ENCODE measurements at places on chromosomes 2 and 18.

DNA sequence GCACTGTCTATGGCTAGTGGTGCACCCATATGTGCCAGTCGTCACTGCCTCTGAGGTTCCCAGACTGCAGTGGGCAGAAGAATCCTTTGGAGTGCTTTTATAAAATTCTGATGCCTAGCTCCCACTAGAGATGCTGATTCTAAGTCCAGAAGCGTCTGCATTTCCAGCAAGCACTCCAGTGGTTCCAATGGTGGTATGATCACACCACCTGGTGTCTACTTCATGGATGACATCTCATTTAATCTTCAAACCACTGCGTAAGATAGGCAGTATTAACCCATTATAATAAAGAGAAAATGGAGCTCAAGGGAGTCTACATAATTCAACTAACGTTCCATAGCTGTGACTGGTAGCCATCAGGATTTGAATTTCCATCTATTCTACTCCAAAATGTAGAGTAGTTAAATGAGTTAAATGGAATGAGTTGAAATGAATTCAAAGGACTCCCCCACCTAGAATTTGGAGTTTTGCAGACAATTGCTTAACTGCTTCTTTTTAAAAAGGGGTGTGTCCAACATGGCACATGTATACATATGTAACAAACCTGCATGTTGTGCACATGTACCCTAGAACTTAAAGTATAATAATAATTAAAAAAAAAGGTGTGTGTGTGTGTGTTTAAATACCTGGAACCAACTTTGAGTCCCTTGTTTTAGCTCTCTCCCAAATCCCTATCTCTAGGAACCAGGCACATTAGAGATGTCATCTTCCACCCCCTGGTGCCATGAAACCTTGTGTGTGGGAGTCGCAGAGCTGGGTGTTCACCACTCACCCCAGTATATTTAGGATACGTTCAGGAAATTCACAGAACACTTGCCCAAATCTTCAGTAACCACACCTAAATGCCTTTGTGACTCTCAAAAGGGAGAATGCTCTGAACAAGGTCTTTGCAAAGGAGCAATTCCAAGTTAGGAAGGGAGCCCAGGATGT, 14.1 kb downstream of the LAMA3 start:
- DNase-seq, result peak; percentile 76

- DNase-seq, result no peak
These were observed 239.2 kb upstream of the HS6ST1 start for GRCh38 chr2:128557831-128558241.

DNA sequence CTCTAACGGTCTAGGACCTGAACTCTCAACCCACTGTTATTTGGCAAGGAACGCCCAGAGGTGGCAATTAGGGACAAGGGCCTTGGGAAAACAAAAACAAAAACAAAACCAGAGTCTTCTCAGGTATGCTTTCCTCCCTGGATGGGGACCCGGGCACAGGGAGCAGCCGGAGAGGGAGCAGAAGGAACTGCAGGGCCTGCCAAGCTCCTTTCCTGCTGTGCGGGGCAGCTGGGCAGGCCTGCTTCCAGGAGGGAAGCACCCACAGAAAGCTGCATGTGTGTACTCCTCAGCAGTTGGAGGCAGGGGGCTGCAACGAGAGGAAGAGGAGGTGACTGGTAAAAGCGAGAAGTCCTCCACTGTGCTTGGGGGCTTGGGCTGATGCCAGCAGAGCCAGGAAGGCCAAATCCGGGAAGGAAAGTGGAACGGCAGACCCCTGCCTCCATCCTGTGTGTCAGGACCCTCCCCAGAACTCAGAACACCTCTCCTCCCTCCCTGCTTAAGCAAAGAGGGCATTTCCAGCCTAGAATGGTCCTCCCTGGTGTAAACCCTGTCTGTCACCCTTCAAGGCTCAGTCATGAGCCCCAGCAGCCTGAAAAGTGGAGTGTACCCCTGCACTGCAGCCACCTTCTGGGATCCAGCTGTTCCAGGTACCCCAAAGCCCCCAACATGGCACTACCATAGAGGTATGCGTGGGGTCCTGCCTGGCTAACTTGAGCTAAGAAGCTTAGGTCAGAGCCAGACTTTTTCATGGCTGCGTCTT, 56.3 kb downstream of the DNMT3A start:
- DNase-seq, result no peak

GRCh38 chr18:4093676-4094075, 361.4 kb downstream of the DLGAP1 start:
- no peak for DNase-seq

GRCh38 chr18:60656553-60656952, 284.0 kb upstream of the MC4R start:
- no peak for DNase-seq

- peak; percentile 21 for DNase-seq
These were observed 87.1 kb downstream of the SS18 start for GRCh38 chr18:26003356-26003755.

DNA sequence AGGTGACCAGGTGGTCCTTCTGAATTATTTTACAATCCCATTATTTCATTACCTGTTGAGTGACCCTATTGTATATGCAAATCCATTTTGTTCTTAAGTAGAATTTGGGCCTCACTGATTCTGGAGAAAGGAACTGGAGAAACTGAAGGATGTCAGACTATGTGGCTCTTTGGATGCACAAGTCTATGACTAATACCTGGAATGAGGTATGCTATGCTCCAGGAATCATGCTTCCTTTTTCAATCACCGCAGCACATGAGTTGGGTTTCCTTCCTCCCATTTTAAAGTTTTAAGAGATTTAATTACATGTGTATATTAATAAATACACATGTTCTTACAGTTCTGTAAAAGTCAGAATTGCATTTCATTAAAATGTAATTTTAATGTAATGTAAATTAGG, 253.9 kb upstream of the VWC2L start:
- peak; percentile 59 for DNase-seq

DNA sequence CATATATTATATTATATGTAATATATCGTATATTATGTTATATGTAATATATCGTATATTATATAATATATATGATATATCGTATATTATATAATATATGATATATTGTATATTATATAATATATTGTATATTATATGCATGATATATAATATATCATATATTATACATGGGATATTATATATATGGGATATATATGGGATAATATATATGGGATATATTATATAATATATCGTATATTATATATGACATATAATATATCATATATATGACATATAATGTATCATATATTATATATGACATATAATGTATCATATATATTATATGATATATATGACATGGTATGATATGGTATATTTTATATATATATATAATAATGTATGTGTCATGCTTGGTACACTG, 100.7 kb upstream of the STPG4 start:
- DNase-seq, result no peak

DNA sequence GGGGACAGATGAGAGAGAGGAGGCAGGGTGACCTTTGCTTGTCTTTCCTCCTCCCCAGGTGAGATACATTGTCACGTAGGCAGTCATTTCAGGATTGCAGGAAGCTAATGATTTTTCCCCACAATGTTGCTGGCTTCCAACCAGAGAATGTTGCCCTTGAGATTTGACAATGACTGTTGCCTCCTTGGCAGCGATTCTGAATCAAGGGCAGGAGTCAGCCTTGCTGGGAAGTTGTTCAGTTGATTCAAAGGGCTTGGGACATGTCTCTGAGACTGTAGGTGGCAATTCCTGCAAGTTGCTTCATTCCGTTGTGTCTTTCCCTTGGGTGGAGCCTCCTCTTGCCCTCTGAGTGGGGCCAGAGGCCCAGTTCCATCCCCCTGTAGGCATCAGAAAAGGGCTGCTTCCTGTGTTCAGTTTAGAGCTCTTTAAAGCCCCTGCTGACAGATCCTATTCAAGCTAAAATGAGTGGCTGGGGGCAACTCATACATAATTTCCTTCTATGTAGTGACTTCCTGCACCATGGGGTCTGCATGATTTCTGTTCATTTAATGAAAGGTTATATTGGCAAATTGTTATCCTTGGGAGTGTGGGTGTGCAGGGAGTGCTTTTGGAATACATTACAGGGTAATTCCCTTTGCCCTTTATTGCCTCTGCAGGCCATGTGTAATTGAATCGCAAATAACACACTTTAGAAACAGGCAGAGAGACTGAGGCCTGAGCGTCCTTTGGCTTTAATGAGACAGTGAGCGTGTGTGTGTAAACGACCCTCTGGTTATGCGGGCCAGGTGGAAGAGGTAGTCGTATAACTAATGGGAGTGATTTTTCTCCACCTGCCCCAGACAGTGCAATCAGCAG, 52.4 kb downstream of the GPR39 start:
- no peak for DNase-seq

- DNase-seq, result no peak
These were observed 1.2 kb downstream of the LRP2 start for GRCh38 chr2:169360984-169361705.

- no peak for DNase-seq
These were observed 28.9 kb upstream of the LPIN2 start for GRCh38 chr18:3041843-3042242.

GRCh38 chr2:85539361-85540132, 579 bp downstream of the MAT2A start:
- DNase-seq, result no peak

- no peak for DNase-seq
These were observed 33.7 kb downstream of the DTNB start for GRCh38 chr2:25639696-25640095.

- no peak for DNase-seq
These were observed 105.9 kb downstream of the TMX3 start for GRCh38 chr18:68608851-68609490.

DNA sequence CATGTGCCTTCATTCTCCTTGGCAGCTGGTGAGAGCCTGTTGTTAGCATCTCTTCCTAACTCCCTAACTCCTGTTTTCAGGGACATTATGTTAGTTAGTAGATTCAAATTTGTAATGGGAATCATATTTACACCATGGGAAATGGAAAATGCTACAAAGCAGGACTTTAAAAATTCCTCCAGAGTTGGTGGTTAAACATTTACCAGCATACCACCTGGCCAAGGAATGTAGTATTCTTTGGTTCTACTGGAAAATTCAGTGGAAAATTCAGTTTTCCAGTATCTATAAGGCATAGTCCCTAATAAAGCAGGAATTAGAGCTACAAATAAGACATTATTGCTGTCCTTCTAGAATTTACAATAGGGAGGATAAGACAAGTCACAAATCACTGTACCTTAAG, 291.7 kb downstream of the GPD2 start:
- no peak for DNase-seq

DNA sequence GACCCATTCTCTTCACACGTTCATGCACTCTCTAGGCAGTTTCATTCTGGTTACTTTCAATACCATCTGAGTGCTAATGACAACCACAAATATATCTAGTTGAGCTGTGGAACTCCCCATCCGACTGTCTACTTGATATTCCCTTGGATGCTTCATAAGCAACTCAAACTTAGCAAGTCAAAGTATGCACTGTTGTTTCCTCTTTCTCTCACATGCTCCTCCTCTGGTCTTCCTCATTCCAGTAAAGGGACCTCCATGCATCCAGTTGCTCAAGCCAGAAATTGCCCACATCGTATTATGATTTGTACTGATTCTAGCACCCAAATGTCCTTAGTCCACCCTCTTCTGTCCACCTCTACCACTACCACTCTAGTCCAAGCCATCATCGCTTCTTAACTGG, 22.3 kb downstream of the SEMA4F start:
- DNase-seq, result no peak

DNA sequence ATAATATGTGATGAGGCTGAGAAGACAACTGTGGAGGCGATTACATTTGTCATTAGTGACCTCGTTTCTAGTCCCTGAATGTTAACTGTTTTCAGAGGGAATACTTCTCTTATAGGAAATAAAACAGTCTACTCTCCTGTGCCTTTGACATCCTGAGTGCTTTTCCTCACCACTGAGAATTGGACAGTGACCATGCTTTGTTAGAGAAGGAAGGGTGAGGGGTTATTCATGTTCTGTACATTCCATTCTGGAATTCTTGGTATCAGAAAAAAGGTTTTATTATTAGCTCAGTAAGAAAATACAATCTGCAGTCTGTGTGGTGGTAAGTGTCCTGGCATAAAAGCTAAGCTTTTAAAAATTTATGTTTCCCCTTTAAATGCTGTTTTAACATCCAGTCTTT, 58.8 kb downstream of the PARD3B start:
- no peak for DNase-seq

- DNase-seq, result no peak
These were observed 135.1 kb downstream of the DLGAP1 start for GRCh38 chr18:4319738-4320677.

DNA sequence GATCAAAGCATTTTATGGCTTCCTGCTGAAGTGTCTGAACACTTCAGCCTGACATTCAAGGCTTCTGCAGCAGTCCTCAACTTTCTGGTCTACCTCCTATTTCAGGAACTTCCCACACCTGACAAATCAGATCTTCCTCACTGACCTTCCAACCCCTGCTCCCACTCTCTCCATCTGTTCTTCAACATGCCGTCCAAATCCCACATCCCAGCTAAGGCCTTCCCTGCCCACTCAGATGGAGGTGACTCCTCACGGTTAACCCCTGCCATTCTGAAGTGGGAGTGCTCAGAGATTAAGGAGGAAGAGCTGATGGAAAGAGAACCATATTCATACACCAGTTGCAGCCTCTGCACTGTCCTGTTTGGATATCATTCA, 104.8 kb downstream of the POLR1A start:
- no peak for DNase-seq

GRCh38 chr2:137937778-137938177, 26.5 kb upstream of the HNMT start:
- no peak for DNase-seq

DNA sequence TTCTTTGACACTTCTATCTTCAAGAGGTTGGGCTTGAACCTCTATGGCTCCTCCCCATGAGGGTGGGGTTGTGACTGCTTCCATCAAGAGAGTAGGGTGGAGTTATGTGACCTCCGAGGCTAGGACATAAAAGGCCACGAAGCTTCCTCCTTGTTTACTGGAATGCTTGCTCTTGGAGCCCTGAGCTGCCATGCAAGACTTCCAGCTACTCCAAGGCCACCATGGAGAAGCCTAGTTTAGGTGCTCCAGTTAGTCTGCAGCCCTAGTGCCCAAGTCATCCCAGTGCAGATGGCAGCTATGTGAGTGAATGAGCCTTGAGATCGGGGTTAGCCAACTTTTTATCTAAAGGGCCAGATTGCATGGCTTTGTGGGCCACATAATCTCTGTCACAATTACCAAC, 2.4 kb upstream of the MERTK start:
- no peak for DNase-seq

- DNase-seq, result no peak
These were observed 121.3 kb downstream of the CDC42EP3 start for GRCh38 chr2:37550190-37550589.

- no peak for DNase-seq
These were observed 276.0 kb downstream of the MTX2 start for GRCh38 chr2:176544991-176545956.

DNA sequence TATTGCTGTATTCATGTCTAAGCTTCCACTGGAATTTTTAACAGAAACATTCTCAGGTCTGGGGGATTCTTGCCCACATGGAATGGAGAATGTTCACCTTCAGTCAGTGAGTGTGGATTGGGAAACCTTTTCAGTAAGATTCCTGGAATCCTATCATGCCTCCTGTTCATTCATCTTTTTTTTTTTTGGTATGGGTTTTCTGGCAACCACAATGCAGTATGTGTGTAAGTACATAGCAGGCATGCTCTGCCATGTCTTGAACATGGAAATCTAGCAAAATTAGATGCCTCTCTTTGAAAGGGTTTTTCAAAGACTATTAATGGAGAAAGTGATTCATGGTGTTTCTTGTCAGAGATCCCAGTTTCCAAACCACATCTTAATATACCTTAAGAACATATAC, 176.5 kb downstream of the LTBP1 start:
- DNase-seq, result peak; percentile 85

- DNase-seq, result no peak
These were observed 23.3 kb upstream of the LMAN1 start for GRCh38 chr18:59382383-59382782.
